Stimulated activated CD4-positive, alpha-beta T cell treated with anti-CD3 and anti-CD28 coated beads, Interleukin-2, amount 100 ng/mL, for 4 hours (primary cell): ENCODE measurements at places on chromosomes 5 and 9.

- no peak for DNase-seq
These were observed 42.0 kb downstream of the TRPM3 start for GRCh38 chr9:71079451-71079850.

DNA sequence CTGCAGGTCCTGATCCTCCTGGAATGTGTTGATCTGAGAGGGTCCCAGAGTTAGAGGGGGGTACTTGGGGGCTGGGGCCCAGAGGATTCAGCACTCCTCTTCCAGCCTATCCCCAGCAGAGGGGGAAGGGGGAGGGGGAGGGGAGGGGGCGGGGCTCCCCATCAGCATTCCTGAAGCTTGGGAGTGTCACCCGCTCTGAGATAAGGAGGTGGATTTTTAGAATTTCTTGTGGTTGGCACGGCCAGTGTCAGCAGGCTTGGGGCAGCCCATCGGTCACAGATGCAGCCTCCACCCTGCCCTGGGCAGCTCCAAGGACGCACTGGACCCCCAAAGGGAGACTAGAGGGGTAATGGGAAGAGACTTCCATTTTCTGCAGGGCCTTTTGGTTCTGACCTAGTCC is 5.3 kb downstream of the FGF18 start:
- DNase-seq = no peak

DNA sequence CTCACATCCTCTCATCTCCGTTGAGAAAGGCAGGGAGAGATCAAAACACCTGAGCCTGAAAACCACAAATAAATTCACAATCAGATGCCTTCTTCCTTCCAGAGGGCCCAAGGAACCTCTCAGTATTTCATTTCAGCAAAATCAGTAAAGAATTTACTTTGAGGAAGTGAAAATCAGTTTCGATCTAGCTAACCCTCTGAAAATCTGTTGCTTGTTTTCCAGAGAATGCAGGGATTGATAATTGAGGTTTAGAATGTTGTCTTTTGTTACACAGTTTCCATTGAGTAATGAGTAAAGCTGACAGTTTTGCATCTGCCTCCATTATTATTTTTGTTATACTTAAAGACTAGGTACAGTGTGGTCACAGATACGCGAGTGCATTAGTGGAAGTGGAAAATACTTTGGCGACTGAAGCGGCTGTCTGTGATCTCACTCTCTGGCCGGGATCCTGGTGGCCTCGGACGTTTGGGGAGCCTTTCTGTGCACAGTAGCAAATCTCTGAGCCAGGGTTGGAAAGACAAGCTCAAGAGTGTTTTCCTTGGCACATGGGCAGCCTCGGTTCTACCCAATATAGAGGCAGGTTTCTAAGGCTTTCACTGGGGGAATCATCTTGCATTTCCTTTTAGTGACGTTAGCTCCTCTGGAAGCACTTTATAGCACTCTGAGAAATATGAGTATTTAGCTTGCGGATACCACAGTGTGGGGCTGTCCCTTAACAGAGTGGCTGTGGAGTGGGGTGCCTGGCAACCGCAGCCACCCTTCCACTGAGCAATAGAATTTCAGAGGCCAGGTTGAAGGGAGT is 32.2 kb upstream of the ANGPTL2 start:
- no peak for DNase-seq

DNA sequence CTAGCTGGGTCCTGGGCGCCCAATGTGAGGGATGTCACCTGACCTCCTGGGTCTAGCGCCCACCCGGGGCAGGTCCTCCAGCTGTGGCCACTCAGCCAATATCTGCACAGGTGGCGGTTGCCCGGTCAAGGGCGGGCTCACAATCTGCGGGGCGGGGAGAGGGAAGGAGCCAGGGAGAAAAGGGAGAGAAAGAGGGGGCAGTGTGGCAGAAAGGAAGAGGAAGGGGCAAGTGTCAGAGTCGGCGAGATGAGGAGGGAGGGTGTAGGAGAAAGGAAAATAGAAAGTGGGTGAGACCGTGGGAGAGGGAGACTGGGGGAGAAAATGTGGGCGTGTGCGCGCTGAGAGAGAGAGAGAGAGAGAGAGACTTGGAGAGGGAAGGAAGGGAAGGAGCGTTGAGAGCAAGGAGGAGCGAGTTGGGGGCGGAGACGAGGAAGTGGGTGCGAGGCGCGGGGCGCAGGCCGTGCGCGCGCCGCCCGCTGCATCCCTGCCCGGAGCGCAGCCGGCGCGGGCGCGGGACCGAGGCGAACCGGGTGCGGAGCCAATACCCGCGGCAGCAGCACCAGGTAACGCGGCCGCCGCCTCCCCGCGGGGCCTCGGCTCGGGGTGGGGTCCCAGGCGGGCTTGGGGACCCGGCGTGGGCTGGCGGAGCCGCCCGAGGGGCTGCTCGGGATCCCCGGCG is at the start of gene HRH2:
Gene HRH2, plus strand, starts transcription at position 479 of the 679 bp plus-strand sequence. CDS start 25,163 bp downstream, outside the sequence.
- DNase-seq = peak; percentile 47

DNA sequence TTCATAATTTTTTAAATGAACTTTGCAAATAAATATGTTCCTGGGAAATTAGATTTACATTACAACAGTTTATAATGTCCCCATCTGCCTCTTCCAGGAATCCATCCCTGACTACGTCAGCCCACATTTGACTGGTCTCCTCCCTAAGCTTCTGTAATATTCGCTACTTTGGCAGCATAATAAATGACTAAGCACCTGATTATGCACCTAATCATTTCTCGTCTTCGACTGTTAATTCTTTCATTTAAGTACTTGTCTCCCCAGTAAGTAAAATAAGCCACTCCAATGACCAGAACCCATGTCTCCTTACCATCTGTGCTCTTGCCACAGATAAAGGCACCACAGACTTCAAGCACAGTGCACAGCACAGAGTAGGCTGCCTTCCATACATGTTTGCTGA is 122.7 kb downstream of the DENND1A start:
- no peak for DNase-seq

DNA sequence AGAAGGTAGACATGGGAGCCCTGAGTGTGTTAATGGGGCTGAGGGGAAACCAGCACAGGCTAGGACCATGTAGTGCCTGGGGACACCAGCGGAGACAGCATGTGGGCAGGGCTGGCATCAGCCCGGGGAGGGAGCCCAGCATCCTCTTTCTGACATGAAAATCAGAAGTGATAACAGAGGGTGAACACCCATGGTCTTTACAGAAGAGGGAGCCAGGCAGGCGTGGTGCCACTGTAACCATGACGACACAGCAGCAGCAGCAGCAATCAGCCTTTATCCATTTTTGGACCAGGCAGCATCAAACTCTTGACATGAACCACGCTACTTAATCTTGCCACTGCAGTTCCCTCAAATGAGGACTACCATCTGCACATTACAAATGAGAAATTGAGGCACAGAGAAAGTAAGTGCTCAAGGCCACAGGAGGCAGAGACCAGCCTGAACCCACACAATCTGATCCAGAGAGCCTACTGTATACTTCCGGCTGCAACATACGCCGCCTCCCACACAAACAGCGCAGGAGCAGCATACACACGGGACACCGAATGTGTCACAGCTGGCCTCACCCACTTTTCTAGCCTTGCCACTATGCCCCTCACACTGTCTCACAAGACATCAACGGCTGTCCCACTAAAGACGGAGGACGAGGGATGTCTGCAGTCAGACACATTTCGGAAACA is 23.8 kb downstream of the CAMSAP1 start:
- DNase-seq = no peak

- DNase-seq = no peak
These were observed 7.0 kb downstream of the STOM start for GRCh38 chr9:121362813-121363621.

GRCh38 chr9:107363516-107364152 is 80.6 kb downstream of the RAD23B start:
- DNase-seq = no peak

DNA sequence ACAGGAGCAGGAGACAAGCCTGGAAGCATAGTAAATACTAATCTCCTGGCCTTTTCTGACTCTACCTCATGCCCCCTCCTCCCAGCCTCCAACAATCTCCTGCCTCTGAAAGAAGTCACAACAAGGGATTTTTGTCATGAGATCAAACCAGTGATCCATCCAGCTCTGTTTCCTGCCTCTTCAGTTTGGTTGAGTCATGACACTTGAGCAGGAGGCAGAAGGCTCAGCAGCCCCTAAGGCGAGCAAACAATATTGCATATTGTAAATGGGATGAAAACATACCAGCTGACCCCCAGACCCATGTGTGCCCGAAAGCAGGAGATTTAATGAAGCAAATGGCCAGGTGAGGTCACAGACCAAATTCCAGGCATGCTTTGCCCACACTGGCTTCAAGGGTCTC is 272.8 kb downstream of the GAS1 start:
- no peak for DNase-seq

GRCh38 chr9:98287384-98287783 is 31.9 kb upstream of the TBC1D2 start:
- no peak for DNase-seq

DNA sequence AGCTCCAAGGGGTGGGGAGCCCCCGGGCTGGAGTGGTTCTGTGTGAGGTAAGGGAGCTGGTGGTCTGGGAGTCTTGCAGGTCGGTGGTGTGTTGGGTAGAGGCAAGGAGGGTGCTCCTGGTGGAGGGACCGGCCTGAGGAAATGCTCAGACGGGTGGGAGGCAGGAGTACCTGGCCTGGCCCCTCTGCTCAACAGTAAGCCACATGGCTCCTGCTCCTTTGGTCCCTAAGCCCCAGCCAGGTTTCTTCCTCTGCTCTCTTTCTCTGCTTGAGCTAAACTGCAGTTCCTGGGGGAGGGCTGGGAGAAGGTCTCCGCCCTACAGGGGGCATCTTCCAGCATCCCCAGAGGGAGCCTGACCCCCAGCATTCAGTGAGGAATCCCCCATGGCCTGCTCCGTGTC is 17.2 kb downstream of the TSPAN17 start:
- DNase-seq = no peak

DNA sequence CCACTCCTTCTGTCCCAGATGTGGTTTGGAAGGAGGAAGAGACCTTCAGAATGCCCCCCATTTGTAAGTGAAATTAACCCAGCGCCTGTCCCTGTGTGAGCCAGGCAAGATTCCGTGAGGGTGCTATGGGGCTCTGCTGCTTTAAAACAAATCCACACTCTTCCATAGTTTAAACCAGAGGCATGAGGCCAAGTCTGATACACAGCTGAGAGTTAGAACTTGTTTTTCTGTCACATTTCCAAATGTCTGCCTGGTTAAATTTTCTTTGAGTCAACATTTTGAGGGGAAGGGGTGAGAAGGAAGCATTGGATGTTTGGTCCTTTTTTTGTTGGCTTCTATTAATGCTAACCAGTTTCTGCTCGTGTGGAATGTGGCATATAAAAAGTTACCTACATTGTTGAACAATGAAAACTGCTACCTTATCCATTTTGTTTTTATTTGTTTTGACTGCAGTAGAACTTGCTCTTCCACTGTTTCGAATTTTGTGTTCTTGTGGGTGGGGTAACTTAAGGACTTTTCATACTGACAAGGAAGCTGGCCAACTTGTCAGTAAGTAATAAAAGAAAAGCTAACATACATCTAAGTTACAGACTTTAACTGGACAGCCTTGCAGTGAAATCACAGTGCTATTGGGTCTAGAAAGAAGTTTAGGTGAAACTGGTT is 12.9 kb downstream of the RGMB start:
- no peak for DNase-seq

DNA sequence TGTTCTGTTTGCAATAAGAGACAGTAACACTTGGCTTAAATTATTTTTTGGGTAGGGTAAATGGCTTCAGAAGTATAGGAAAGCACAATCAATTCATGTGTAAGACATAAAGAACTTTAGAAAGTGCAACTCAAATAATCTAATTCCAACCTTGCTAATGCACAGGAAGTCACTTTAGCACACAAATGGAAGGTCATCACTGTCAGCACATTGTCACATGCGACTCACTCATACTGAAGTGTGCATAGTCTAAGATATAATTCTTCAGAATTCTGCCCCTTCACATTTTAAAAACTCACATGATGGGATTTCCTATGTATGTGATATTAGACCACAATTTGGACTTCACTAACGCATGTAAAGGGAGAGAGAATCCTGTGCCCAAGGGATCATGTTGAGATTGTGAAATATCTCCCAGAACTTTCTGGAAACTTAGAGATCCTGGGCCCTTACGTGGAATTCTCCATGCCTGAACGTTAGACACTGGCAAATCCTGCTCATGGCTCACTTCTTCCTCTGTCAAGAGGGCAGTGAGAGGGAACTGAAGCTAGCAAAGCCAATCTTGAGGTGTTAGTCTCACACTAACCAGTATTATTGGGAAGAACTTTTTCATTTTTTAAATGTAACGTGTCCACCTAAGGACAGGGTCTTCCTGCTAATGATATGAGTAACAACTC is 403.2 kb upstream of the PTGER4 start:
- no peak for DNase-seq

- no peak for DNase-seq
These were observed 367.7 kb downstream of the CDK5RAP2 start for GRCh38 chr9:120212153-120212852.

DNA sequence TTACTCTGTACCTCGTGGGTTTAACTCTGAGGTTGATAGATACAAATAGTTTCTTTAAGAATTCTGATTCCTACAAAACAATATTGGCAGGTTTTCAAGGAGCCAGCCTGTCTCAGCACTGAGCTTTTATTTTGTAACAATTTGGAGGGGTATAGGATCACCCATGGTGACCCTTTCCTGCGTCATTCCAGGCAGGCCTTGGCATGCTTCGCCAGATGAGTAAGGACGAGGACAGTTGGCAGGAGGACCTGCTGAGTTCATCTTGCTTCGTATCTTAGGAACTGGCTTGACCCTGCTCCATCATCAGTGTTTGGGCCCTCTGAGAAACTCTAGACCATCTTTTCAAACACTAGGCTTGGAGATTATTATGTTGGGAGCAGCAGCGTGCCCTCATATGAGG is 17.9 kb downstream of the ZNF462 start:
- DNase-seq = no peak

DNA sequence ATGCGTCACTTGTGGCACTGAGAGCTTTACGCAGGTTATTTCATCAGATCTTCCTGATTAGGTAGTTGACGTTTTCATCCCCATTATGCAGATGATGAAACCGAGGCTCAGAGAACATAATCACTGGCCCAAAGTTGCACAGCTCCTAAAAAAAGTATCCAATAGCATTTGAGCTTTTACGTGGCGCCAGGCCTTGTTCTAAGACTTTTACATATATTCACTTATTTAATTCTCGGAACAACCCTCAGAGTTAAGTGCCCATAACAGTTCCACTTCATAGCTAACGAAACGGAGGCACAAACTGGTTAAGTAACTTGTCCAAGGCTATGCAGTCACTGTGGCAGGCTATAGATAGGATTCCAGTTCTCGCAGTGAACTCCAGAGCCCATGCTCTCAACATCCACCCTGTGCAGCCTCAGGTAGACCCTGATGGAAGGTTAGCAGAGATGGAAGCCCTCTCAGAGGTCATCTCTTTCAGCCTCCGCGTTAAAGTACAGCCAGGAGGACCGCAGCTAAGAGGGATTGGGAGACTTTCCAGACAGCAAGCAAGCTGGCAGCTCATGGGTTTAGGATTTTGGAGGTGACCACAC is 39.3 kb downstream of the AMBP start:
- DNase-seq = no peak

GRCh38 chr5:104347119-104347708 is 784.6 kb upstream of the NUDT12 start:
- no peak for DNase-seq

- DNase-seq = no peak
These were observed 271.5 kb downstream of the CCDC171 start for GRCh38 chr9:15824310-15824709.

GRCh38 chr9:36798350-36799065 is 225.8 kb downstream of the MELK start:
- DNase-seq = no peak
